ENCODE measurements at places on chromosomes 16 and 17. TPM values are rescaled to one million over a fixed set of nuclear protein-coding genes. Genes with fewer than 3 reads are reported as not detected.

The CD300LB gene
- not detected for total RNA-seq

The OTOA gene
- total RNA-seq = not detected

The FOXO3B gene
- 14.9 TPM for total RNA-seq

The CD300LF gene
- not detected for total RNA-seq

The C1QTNF1 gene
- 47.1 TPM for total RNA-seq

The CD7 gene
- 14.8 TPM for total RNA-seq

The RAC3 gene
- total RNA-seq = 25.0 TPM

The ZFHX3 gene
- 17.0 TPM for total RNA-seq

The ZFP3 gene
- 1.3 TPM for total RNA-seq

The ABCA10 gene
- 1.2 TPM for total RNA-seq

The CD300A gene
- total RNA-seq = not detected

The WDR81 gene
- total RNA-seq = 25.2 TPM

The MARVELD3 gene
- total RNA-seq = not detected

The GPR179 gene
- total RNA-seq = not detected

The NUDT16L1 gene
- total RNA-seq = 23.6 TPM

The KCNJ2 gene
- 1.7 TPM for total RNA-seq
